Fibroblast of the aortic adventitia (primary cell): ENCODE measurements at places on chromosomes 2 and 18. TPM values are rescaled to one million over a fixed set of nuclear protein-coding genes. Genes with fewer than 3 reads are reported as not detected.

DNA sequence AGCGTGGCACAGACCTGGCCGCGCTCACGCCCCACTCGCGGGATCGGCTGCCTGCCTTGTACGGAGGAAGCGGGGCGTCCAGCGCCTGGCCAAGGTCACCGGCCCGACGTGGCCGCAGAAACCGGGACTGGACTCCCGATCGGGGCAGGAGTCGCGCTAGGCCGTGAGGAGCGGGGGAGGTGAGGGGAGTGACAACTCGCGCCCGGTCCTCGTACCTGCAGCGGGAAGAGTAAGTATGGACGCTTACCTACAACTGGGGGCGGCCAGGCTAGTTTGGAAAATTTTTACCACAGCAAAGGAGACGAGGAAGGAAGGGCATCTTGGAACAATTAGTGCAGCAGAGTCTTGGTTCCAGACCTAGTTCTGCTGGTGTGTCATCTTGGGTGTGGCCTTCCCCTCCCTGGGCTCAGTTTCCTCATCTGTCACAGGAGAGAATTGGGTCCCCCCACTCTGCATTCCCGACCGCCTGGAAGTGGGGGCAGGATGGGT lies 693 bp downstream of the UBE2F start:
- peak; percentile 16 for DNase-seq

DNA sequence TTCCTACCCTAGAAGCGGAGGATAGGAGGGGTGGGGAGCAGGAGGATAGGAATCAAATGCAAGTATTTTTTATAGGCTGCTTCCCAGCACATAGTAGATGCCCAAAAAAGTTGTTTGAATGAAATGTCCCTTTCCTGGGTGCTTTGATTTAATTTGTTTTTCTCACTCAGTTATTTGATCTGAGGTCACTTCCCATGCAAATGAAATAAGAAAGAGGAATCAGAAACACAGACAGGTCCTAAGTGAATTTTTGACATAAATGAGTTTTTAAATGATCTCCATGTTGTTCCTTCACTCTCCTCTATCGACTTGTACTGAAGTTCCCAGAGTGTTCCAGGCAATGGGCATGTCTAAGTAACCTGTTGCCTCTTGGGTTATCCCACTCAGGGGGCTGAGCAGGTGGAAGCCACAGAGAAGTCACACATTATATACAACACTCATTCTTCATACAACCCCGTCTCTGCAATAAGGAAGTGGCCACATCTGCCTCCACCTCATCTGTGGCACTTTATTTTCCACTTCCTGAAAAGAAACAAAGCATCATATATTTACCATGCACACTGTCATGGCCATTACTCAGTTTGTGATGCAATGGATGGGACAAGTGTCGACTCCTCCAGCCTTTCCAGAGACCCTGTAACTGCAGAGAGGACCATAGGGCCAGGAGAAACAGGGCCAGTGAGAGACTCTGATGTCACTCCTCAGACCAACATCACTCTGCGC lies 81.9 kb upstream of the ZNF397 start:
- no peak for DNase-seq

The INHA gene
- total RNA-seq = 0.18 and 2.0 TPM in 2 replicates

DNA sequence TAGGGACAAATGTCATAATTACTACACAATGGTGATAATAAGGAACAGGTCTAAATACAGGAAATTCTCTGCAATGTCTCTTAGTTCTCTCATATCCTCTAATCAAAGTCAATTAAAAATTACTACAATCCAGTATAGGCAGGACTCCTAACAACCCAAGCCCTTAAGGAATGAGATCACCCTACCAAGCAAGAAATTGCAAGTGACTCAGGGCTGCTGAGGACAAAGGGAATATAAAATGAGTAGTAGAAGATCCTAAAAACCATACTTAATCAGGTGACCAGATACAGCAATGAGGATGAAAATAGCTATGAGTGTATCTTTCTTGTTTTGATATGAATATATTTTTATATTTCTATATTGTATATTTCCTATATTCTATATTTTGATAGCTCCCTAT lies 250.0 kb upstream of the DCC start:
- no peak for DNase-seq

GRCh38 chr2:205776139-205776538 lies 93.8 kb downstream of the NRP2 start:
- no peak for DNase-seq

DNA sequence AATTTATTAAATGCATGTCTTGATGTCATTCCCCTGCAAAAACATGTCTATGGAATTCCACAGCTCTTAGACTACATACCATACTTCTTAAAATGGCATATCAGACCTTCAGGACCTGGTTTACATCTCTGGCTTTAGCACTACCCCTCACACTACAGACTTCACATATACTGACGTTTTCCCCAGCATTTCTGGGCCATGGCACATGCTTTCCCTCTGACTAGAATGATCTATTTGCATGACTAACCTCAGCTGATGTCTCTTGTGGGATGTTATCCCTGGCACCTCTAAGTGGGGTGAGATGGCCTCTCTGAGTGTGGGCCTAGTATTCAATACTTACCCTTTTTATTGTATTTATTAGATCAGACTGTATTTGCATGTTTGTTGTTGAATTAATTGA lies 381.6 kb downstream of the ERBB4 start:
- DNase-seq = peak; percentile 45

The POTEJ gene
- total RNA-seq = not detected in 2 replicates

The TBR1 gene
- not detected in 2 replicates for total RNA-seq

The SYT4 gene
- under 0.01 TPM in 1 of 2 replicates, not detected in the other for total RNA-seq

The TRAPPC8 gene
- total RNA-seq = 18.8 and 48.5 TPM in 2 replicates

GRCh38 chr18:25533218-25533617 lies 181.3 kb upstream of the ZNF521 start:
- DNase-seq = no peak

The NFATC1 gene
- total RNA-seq = 2.0 and 3.0 TPM in 2 replicates

DNA sequence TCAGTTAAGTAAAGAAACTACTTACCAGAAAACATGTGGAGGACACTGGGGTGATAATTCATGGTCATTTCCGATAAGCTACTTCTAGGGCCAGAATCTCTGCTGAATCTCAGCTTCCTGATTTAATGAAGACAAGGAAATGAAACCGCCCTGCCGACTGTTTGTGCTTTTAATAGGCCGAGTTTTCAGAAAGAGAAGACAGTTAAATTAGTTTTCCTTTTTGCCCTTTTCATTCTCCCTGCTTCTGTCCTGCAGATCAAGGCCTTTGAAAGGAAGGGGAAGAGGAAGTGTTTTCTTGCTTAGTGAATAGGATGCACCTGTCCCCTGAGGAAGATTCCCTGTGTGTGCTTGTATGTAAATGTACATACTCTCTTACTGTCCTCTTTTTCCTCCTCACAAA lies 126.6 kb downstream of the SH3RF3 start:
- no peak for DNase-seq

DNA sequence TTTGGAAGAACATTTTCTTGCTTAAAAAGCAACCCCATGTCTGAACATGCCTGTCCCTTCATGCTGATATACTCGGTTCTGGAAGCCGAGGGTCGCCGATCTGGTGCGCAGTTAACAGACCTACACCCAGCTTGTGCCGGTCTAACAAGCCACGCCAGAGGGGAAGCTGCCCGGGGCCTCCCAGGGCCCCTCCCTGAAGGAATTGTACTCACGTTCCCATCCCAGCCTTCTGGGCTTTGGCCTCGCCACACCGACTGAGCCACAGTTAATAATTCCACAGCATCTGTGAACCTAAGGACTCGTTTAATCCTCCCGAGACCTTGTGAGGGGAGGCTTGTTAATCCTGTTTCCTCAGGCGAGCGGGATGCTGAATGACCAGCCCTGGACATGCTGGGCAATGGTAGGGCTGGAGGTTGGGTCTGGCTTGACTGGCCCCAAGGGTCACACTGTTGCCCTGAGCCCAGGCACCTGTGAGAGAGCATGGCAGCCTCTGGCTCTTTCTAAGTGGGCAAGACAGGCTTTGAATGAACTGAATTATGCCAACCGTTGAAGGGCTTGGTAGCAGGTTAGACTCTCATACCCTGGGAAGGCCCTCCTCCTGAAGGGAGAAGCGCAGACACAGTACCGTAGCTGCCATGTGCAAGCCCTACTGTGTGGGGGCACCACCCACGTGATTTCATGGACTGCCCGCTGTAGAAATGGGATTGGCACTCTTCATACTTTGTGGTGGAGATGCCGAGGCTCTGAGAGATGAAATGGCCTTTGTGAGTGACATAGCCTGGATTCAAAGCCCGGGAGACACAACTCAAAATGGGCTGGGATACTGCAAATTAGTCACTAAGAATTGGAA lies 27.9 kb upstream of the ODC1 start:
- no peak for DNase-seq

GRCh38 chr2:69353360-69353759 lies 33.7 kb downstream of the GFPT1 start:
- DNase-seq = no peak

GRCh38 chr2:233835230-233836186 lies 18.8 kb downstream of the HJURP start:
- no peak for DNase-seq

- DNase-seq = peak; percentile 93
These were observed 16.6 kb upstream of the PCBP1 start for GRCh38 chr2:70070542-70071268.

The B3GNT7 gene
- total RNA-seq = 0.27 and 0.98 TPM in 2 replicates

GRCh38 chr18:79834834-79835233 lies 37.1 kb downstream of the KCNG2 start:
- no peak for DNase-seq

DNA sequence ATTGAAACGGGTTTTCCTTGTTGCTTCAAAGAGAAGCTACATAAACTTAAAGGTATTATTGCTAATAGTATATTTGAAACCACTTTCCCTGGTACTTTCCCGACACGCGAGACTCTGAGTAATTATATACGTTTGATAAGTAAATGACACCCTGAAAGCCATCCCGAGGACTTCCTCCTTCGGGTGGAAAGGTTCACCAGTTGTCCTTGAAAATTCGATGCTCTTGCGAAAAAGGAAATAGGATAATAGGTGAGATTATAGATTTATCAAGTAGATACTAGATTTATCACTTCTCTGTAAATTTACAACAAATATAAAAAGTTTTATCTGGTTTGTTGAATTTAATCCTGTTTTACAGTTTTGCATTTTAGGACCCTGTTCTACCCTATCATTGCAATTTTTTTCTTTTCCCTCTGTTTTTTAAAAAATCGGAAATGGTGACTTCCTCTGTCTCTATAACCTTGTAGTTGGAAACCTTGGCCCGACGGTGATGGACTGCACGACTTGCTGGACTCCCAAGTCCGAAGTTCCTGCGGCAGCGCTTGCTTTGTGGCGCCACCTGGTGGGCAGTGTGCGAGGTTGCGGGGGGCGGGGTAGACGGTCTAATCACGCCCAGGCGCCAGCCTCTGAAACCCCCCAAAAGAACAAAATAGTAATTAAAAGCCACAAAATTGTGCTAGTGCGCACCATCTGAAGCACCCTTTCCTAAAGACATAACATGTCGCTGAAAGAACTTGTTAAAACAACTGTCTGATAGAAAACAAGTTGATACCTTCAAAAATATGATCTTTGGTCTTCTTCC lies 972 bp upstream of the DLX2 start:
- peak; percentile 90 for DNase-seq

DNA sequence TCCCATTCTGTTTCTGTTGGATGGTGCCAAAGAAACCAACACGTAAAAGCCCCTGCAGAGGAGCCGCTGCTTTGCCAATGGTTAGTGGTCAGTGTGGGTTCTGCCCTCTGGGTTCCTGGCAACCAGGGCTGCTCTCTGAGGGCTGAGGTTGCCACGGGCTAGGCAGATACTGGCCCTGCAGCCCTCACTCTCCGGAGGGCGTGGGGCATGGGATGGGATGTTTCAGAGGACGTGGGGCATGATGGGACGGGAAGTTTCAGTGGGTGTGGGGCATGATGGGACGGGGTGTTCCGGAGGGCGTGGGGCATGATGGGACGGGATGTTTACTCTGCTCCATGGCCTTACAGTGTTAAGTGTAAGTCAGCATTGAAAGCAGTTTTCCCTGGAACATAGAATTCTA lies 34.2 kb downstream of the ADI1 start:
- DNase-seq = no peak

DNA sequence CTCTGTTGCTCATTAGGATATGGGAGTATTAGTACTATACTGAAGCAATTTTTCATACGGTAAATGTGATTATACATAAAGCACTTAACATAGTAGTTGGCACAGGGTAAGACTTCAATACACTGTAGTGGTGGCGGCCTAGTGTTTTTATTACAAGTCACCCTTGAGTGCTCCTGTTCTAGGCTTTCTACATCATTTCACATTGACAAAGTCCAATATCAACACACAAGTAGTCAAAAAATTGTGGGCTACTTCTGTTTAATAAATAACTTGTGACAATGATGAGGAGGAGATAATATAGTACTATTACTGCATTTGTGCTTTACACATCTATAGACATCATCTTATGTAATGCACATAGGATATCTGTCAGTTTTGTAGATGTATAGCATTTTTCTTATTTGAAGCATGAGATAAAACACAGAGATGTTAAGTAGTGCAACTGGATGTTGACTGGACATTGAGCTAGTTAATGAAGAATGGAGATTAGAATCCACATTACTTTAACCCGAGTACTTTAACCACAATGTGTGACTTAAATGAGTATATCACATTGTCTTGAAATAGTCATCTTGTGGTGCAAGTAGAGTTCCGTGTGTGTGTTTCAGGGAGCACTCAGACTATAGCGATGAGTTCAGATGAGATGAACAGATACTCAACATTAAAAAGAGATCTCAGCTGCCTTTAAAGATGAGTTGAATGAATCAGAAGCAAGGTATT lies 134.8 kb downstream of the ZNF385B start:
- DNase-seq = no peak

DNA sequence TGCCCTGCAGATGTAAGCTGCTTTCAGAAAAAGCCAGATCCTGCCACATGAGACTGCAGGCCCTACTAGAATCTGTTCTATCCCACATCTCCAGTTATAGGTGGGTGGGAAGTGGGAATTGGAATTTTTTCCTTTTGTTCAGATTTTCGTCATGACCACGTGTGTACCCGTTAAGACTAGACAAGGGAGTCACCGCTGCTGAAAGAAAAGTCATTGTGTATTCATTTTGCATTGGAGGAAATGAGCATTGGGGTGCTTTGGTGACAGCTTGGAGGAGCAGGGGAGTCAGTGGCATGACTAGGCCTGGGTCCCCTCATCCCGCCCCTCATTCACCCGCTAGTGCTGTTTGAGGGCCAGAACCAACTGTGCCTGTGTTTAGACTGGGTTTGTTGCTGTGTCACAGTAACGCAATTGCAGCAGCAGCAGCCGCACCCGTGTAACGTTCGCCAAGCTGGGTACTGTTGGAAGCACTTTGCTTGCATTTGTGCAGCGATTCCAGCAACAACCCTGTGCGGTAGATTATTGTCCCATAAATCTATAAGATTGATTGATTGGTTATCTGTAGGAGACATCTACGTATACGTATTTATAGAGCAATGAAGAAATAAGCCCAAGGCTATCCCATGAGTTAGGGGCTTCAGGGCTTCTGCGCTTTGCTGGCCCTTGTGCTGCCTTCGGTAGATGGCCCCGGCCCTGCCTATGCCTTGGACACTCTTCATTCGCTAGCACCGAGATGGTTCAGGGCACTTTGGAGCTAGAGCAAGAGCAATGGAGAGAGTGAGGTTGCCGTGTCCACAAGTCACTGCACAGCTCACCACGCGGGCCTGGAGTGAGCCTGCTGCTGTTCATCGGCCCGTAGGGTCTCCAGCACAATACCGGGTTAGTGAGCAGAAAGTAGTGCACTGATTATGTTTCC lies 194.9 kb downstream of the AGAP1 start:
- no peak for DNase-seq

The SCN2A gene
- total RNA-seq = 16.7 and 18.5 TPM in 2 replicates

The TMEM198 gene
- 1.1 and 2.8 TPM in 2 replicates for total RNA-seq

The LOXHD1 gene
- total RNA-seq = not detected in 2 replicates

The SMYD1 gene
- not detected in 2 replicates for total RNA-seq
